Fibroblast of the aortic adventitia (primary cell): ENCODE measurements at places on chromosomes 2 and 18. TPM values are rescaled to one million over a fixed set of nuclear protein-coding genes. Genes with fewer than 3 reads are reported as not detected.

The COL6A3 gene
- total RNA-seq: 1,372 and 1,478 TPM in 2 replicates

The TRIM43 gene
- total RNA-seq: not detected in 2 replicates

The CLIP4 gene
- total RNA-seq: 73.5 and 97.1 TPM in 2 replicates

The RAB12 gene
- total RNA-seq: 64.9 and 67.4 TPM in 2 replicates

The MAP3K2 gene
- total RNA-seq: 22.0 and 41.6 TPM in 2 replicates

The SERPINB3 gene
- total RNA-seq: not detected in 2 replicates

The CIB4 gene
- total RNA-seq: not detected in 2 replicates

The EFR3B gene
- total RNA-seq: 0.99 and 1.1 TPM in 2 replicates

The ZNF396 gene
- 2.0 and 2.4 TPM in 2 replicates for total RNA-seq

The UBXN2A gene
- total RNA-seq: 12.4 and 14.2 TPM in 2 replicates

The TXNDC2 gene
- total RNA-seq: 0.16 and 0.27 TPM in 2 replicates

The RNU2-63P gene
- total RNA-seq: not detected in 2 replicates

The AMER3 gene
- not detected in 2 replicates for total RNA-seq
